ENCODE measurements at places on chromosomes 2 and 18.
A peak's percentile ranks its signal among the peaks of the same experiment; 100 is the strongest.

DNA sequence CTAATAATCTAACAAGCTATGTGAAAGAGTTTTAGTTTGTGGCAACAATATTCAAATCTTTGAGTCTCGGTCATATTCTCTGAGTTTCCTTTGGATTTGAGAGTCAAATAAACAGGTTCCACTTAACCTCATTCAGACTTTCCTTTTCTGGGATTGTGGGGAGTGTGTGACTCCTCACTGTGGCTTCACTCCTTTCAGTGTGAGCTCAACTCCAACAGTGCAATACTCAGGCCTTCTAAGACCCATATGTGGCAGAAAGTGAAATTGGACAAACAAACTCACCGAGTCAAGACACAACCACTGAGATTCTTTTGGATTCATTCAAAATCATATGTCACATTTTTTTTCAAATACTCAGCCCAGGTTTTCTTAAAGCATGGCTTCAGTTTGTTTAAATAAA, 25.4 kb downstream of the SLC9A4 start:
- DNase-seq = no peak

DNA sequence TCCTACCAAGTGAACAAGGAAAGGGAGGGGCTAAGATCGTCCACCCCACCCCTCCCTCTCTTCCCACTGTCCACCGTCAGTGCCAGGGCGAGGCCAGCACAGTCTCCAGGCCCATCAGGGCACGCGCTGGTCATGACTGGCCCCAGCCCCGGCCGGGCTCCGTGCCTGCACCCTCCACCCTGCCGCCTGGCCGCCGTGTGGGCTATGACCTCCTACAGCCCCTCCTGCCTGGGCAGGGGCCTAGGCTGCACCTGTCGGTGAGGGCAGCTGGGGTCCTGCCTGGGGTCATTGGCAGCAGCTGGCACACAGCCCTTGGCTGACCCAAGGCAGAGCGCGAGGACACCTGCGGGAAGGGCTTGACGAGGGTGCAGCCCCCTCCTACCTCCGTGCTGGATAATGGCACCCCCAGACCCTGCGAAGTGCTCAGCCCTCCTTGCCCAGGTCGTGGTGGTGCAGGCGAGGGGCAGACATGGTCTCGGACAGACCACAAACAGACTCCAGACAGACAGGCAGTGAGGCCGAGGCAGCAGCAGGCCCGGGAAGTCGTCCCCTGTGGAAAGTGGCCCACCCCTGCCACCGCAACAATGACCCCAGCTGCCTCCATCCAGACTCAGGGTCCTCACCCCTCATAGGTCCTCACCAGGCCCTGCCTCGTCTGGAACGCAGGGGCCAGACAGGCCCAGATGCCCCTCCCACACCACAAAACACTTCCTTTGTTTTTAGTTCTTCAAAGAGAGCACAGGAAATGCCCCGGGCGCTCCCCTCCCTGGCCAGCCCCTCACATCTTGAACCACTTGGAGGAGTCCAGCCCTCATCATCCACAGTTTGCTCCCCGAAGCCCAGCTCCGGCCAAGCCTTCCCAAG, 43.1 kb upstream of the GPC1 start:
- no peak for DNase-seq

DNA sequence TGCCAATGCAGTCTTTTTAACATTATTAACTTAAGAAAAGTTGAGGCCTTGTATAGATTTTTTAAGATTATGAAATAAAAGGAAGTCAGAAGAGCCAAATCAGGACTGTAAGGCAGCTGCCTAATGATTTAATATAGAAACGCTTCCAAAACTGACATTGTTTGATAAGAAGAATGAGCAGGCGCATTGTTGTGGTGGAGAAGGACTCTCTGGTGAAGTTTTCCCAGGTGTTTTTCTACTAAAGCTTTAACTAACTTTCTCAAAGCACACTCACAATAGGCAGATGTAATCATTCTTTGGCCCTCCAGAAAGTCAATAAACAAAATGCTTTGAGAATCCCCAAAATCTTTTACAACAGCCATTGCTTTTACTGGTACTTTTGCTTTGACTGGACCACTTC, 288.6 kb upstream of the FIGN start:
- no peak for DNase-seq

GRCh38 chr2:25494616-25495015, 152.9 kb upstream of the DNMT3A start:
- no peak for DNase-seq

DNA sequence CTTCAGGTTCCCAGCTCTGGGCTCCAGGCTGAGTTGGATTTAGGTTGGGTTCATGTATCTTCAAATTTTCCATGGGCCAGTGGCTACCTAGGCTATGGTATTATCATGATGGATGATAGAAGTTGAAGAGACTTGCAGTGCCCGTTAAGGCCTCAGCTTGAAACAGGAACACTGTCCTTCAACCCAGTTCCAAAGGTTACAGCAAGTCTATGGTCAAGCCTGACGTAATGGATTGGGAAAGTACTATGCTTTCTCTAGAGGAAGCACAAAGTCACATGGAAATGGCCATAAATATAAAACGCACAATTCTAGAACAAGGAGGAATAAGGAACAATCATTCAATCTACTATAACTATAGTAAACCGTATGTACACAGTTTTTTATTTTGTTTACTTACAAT, 593.2 kb downstream of the ZEB2 start:
- DNase-seq = no peak

DNA sequence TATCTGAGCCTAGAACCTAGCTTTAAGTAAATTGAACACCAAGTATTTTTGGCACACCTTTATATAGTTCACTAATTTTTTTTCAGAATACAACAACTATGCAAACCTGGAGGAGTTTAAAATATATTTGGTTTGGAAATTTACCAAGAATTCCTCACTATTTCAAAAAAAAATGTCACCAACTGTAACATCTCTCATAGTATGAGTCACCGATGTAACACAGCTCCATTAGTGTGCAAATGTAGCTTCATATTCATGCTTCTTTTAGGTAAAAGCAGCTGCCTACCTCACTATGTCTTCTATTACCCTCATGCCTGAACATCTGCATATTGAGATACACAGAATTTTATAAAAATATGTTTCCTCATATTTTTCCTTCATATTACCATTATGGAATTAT, 80.5 kb downstream of the NRXN1 start:
- DNase-seq = no peak

DNA sequence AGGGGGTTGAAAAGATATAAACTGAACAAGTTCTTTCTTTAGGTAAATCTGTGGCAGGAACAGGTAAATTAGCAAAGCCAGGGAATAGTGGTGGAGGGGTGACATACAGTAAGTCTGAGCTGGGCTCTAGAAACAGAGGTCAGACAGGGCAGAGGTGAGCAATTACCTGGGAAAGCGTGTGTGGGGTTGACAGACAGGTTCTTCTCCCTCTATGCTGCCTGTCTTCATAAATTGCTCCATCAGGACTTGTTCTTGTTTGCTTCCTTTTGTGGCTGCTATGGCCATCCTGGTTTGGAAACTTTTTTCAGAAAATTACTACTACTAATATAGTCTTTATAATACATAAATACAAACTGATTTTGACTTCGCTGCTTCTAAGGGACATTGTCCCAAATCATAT, 3.4 kb upstream of the ANKRD12 start:
- DNase-seq = no peak

- DNase-seq = no peak
These were observed 111.3 kb downstream of the CPS1 start for GRCh38 chr2:210667711-210668110.

DNA sequence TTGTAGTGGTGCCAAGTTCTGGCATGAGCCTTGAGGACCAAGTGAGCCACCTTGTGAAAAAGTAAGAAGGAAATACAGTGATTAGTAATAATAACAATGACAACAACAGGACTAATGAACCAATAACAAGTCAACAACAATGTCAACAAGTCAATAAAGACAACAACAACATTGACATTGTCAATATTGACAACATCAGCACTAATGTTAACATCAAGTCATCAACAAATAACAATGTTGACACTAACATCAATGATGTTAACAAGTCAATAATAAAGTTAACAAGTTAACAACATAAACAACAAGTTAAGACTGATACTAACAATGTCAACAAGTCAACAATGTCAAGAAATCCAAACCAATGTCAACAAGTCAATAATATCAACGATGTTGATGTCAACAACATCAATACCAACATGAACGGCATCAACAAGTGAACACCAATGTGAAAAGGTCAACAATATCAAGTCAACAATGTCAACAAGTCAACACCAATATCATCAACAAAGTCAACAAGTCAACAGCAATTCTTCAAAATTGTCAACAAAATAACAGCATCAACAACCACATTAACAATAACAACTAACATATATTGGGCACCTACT, 24.0 kb downstream of the LCT start:
- no peak for DNase-seq

DNA sequence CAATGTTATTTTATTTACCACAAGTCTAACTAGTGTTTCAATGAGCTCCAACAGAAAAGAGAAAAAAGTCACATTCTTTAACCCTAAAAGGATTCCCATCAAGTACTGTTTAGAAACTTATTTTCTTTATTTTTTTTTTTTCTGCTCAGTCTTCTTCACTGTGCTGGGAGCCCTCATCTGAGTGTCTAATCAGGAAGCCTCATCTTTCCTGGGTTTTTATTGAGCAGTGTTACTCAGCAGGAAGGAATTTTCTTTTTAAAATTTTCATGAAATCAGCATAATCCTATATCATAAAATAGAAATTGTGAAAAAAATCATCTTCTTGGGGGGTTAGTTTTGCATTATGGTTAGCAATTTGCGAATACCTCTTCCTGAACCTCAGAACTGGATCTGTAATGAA, 453.8 kb downstream of the CDH2 start:
- DNase-seq = no peak

- DNase-seq = peak; percentile 8
These were observed 720.3 kb downstream of the DPP10 start for GRCh38 chr2:115162494-115163293.

DNA sequence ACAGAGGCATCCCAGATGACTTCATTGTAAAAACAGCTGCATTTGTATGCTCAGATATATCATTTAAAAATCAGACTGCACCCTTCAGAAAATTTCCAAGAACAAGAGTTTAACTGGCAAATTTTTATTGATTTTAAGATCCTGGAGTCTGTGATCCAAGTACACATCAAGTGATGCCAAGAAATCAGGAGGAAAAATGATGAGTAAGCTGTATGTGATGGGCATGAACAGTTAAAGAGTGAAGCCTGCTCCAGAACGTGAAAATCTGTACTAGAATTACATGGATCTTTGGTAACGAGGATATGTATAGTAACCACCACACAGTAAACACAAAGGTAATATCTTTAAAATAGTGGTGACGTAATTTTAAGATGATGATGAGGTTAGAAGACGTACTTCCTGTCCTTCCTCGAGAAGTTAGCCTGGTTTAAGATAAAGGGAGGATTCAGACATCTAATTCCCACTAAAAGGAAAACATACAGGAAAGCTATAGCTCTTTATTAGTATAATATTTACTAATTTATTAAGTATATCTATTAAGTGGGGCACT, 1374.3 kb upstream of the DDX18 start:
- no peak for DNase-seq

- no peak for DNase-seq
These were observed 181.2 kb upstream of the PXDN start for GRCh38 chr2:1925516-1925915.

GRCh38 chr18:63302220-63302619, 17.3 kb downstream of the BCL2 start:
- DNase-seq = no peak

GRCh38 chr18:13577091-13577697, 149.2 kb downstream of the FAM210A start:
- DNase-seq = no peak

- no peak for DNase-seq
These were observed 30.7 kb downstream of the IGFBP5 start for GRCh38 chr2:216664593-216665034.

DNA sequence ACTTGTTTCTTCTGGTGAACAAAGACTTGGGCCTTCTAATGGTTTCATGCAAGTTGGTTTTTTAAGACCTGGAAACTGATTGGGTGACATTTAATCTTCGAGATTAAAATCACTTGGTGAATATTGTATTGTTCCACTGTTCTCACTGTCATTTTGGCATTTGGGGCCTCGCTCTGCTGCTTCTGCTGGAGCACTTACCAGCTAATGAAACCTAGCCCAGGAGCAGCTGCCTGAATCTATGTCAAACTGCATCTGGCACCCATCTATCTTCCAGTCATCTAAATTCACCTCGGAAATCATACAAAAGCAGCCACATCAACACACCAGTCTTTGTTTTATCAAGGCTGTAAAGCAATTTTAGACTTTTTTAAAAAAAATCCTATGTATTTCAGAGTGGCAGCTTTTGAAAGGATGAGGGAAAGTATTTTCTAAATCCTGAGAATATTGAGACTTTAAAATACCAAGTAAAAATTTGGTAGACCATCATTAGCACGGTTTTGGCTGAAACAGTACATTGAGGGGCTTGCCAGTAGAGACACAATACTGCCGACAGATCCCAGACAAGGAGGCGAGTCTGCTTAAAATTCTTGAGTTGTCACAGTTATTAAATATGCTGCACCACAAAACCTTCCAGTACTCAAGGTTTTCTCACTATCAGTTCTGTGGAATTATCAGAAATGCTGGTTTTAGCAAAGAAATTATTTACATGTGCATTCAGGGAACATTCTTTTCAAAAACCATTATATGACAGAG, 26.1 kb upstream of the SERTAD2 start:
- DNase-seq = no peak

DNA sequence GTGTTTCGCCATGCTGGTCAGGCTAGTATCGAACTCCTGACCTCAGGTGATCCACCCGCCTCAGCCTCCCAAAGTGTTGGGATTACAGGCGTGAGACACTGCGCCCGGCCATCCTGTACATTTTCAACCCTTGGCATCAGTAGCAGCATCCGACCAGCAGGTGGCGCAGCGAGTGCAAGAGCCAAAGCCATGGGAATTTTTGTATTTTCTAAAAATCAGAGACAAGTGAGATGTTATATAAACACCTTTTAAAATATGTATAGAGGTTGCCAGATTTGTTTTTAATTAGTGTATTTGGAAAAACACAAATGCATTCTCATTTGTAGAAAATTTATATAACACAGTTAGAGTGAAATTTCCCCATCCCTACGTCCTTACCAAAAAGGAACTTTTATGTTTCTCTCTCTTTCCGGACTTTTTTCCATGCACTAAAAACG, 36.8 kb downstream of the MOGAT1 start:
- DNase-seq = peak; percentile 51

GRCh38 chr2:149690825-149691224, 103.2 kb upstream of the MMADHC start:
- DNase-seq = no peak

- DNase-seq = no peak
These were observed 296.4 kb downstream of the CYP26B1 start for GRCh38 chr2:71851094-71851750.

- DNase-seq = no peak
These were observed 88.6 kb upstream of the BCL11A start for GRCh38 chr2:60641811-60642788.
